ENCODE measurements at places on chromosomes 4 and X.

GRCh38 chrX:124217304-124218251, 114.9 kb upstream of the TEX13D start:
- peak; percentile 81 for DNase-seq

DNA sequence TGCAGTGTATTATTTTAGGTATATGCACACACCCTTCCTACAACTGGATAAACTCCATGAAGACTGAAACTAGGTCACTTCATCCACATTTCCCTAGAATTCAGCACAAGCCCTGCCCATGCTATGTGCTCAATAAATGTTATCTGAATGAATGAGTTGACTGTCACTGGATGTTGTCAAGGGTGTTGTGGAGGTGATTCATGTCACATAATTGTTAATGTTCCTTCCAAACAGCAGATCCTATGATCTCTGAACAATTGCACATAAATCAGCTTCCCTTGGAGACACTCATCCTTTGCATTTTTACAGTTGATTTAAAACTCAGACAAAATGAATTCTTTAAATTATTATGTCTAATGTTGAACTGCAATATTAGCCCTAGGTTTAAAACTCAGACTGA, 154.7 kb downstream of the TSPAN5 start:
- DNase-seq, result no peak

DNA sequence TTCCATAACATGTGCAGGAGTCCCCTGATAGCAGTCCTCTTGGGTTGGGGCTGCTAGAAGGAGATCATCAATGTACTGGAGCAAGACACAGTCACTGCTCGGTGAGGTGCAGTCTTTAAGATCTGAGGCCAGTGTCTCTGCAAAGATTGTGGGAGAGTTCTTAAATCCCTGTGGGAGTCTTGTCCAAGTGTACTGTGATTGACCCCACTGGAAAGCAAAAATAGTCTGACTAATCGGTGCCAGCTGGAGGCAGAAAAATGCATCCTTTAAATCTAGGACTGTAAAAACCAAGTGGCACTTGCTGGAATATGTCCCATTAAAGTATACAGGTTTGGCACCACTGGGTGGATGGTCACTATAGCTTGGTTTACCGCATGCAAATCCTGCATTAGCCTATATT, 31.1 kb downstream of the SULT1E1 start:
- DNase-seq, result no peak

GRCh38 chr4:88054229-88054628, 46.8 kb downstream of the PKD2 start:
- no peak for DNase-seq

DNA sequence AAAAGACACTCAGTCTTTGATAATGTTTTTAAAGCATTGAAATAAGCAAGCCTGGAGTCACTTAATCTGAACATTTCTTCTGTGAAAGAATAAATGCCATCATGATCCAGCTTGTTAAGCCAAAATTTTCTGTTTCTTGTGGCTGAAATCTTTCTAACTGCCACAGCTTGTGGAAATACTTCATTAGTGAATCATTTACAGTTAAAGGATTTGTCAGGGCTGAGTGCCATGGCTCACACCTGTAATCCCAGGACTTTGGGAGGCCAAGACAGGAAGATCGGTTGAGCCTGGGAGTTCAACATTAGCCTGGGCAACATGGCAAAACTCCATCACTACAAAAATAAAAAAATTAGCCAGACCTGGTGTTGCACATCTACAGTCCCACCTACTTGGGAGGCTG, 93.3 kb upstream of the PDE5A start:
- DNase-seq, result peak; percentile 69

DNA sequence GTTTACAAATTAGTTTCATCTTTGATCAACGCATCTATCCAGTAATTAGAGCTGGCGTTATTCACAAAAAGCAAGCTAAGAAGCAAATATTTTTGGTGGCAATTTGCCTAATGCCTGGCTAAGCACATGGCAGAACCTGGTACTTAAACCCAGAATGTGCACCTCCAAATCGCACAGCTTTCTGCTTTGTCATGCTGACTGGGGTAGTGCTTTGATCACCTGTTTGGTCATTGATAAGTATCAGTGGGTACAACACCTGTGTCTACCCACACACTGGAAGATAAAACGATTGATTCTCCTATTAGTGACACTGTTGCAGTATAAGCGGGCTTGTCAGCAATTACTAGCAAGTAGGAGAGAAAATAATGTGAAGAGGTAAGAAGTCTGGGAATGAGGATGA, 1.9 kb downstream of the NUDT6 start:
- DNase-seq, result no peak

- DNase-seq, result no peak
Measured at GRCh38 chr4:89099471-89099870, 11.9 kb upstream of the TIGD2 start.

DNA sequence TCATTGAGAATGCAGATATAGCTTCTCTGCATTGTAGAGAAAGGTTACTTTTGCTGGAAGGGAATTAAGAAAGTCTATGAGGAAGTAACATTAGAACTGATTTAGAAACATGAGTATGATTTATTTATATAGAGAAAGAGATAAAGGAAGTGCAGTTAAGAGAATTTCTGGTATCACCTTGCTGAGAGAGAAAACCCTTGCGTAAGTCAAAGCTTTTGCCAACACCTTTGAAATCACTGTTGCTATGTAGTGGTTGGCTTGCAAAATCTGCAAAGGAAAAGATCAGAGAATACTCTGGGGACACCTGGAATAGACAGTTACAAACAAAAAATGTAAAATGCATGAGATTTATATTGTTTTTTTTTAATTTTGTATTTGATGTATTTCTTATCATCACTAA, 137.3 kb upstream of the RXFP1 start:
- DNase-seq, result no peak

DNA sequence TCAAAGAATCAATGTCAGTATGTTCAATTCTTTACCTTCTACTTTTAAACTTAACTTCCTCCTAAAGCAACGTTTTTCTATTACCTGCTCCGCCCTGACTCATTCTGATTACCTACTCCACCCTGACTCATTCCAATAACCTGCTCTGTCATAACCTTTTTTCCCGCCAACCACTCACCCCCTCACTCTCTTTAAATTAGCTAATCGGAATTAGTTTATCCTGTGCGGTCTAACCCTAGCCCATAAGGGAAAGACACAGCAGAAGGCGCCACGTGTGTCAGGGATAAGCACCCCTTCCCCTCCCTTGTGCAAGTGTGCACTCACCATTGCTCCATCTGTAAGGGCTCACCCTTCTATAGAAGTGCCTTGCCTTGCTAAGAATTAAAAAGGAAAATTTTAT, 64.4 kb downstream of the EIF4E start:
- DNase-seq, result no peak

DNA sequence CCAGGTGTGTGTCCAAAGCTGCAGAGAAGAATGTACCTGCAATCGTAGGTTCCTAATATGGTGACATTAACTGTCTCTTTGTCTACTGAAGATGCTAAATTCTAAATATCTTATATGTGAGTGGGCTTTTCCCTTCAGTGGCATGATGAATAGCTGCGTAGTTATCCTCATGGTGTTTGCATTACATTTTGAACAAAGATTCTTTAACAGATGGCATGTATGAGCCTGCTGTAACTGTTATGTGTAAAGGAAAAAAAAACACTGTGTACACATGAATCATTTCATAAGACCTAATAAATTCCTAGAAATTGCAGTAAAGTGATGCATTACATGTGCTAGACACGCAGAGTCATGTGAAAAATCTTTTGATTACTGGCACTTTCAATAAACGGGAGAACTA, 288.0 kb downstream of the SH2D1A start:
- DNase-seq, result no peak

DNA sequence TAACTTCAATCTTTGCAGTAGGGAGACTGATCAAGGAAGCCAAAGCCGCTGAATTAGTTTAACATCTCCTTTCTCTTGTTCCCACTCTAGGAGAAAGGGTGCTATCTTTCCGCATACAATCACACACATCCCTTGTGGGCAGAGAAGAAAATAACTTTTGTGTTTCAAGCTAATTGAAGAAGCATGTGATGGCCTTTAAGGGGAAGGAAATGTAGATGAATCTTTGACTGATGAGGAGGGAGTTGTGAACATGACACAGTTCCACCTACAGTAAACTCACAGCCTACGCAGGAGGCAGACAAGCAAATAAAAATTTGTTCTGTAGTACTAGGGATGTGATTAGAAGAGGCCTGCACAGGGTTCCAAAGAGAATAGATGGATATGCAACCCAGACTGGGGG, 14.7 kb upstream of the SPATA4 start:
- no peak for DNase-seq

DNA sequence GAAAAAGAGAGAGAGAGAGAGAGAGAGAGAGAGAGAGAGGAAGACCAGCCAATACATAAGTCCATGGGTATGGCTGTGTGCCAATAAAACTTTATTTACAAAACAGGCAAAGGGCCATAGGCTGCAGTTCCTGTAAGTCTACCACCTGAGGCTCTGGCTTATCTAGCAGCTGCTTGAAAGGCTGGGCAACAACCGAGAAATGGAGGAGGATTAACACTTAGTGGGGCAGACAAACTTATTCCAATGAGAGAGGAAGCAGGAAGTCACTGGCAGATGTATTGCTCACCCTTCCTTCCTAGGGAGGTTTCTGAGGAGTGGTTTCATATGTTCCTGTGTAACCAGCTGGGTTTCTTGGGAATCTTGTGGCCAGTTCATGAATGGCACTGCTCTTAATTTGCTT, 4.7 kb upstream of the GPR143 start:
- DNase-seq, result peak; percentile 39

GRCh38 chrX:13232484-13232883, 87.4 kb downstream of the ATXN3L start:
- no peak for DNase-seq

DNA sequence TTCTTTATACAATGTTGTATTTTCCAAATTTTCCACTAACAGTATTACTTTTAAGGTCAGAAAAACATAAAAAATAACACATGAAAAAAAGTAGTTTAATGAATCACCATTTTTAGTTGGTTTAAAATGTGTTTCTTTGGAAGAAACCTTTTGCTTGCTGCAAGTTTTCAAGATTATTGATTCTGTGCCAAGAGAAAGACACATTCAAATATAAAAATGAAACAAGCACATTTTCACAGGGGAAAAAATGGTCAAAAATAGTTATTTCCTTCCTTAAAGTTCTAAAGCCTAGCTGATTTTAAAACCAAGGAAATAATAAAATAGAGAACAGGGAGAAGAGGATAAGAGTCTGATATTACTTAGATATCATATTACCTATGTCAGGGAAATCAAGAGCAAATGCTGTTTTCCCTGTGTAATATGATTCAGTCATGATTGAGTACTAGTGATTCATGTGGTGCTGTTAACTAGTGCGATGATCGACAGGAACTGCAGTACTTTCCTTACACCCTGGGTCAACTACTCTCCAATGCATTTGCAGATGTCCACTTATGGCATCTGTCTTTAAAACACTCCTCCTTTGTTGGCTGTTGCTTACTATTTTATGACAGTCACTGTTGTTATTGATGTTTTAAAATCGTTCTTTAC, 103.8 kb downstream of the CAMK2D start:
- DNase-seq, result peak; percentile 41

- DNase-seq, result no peak
Measured at GRCh38 chr4:122614621-122615020, 6.2 kb downstream of the IL21 start.

DNA sequence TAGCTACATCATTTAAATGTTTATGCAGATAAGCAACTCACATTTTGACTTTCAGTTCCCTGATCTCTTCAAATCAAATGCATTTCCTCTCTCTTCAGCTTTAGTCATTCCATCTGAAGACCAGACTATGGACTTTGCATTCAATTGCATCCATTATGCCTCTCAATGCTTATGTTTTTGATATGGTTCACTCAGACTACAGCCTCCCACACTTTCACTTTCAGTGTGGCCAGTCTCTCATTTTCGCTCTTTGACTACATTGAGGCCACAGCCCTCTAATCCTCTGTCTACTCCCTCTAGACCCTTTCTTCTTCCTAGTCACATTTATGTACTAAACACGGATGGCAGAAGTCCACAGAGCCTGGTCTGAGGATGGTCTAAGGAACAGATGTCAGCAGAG, 24.5 kb upstream of the VEGFC start:
- no peak for DNase-seq

GRCh38 chrX:150162141-150162540, 201.0 kb upstream of the MAMLD1 start:
- DNase-seq, result peak; percentile 82

- DNase-seq, result no peak
Measured at GRCh38 chr4:73660808-73661207, 40.6 kb upstream of the RASSF6 start.

- DNase-seq, result no peak
Measured at GRCh38 chr4:109166586-109166985, 135.9 kb downstream of the COL25A1 start.

DNA sequence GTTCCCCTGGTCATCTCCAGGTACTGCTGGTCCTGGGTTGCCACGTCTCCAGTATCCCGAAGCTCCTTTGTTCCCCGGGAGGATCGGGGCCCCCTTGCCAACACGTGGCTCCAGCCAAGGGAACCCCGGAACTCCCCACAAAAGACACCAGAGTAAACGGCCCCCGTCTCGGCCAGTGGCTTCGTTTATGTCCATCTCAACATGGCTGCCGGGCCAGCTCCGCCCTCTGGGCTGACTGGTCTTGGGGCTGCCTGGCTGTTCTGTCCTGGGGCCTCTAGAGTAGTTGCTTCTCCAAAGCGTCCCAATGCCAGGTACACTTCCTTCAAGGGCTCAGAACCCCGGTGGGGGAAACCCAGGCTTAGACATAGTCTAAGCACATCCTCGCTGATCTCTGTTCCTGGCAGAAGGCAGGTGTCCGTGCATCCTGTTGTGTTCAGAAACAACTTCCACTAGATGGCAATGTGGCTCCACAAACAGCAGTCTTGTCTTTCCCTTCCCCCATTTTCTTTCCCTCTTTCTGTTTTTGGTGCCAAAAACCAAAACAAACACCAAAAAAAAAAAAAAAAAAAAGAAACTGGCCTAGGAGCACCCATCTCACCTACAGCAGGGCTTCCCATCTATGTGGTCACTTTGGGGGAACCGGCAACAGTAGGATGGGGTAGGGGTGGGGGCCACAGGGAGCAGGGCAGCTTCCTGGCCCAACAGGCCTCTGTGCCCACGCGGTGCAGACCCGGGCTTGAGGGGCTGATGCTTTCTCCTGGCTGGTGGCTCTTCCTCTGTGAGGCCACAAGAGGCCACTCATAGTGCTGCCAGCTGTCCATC, 35.3 kb downstream of the NBDY start:
- peak; percentile 88 for DNase-seq

- DNase-seq, result no peak
Measured at GRCh38 chr4:5650040-5650439, 58.3 kb downstream of the EVC2 start.

DNA sequence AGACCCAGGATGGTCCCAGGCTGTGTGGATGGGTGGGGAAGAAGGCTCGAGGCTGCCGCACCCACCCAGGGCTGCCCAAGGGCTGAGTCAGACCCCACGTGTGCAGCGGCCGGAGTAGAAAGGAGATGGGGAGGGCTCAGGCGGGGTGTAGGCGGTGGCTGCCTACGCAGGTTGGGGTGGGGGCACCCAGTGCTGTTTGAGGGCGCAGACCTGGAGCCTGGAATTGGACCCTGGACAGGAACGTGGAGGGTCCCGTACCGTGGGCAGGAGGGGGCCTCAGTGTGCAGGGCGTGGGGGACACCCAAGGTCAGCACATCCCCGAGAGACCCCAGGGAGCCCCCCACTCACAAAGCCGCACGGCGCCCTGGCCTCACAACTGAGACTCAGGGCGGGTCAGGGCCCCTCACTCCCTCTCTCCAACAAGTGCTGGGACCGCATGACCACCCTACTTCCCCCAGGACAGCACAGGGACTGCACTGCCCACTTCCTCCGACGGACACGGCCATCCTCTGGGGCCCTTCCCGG, 79.9 kb downstream of the FAM53A start:
- DNase-seq, result peak; percentile 24
